CD8-positive, alpha-beta memory T cell (primary cell): ENCODE measurements at places on chromosomes 7 and 10. TPM values are rescaled to one million over a fixed set of nuclear protein-coding genes. Genes with fewer than 3 reads are reported as not detected.

TMEM273 gene
- total RNA-seq: 58.0 TPM

LRRD1 gene
- total RNA-seq: not detected

CFAP69 gene
- total RNA-seq: 0.53 TPM

NANOS1 gene
- 0.22 TPM for total RNA-seq

- DNase-seq: no peak
- H3K4me1 ChIP-seq: no peaks in the 10 kb centered on the region
- H3K27me3 ChIP-seq: no peaks in the 10 kb centered on the region
- H3K27ac ChIP-seq: no peak overlapping the region
- no peaks in the 10 kb centered on the region for H3K36me3 ChIP-seq
- no peak overlapping the region for H3K4me3 ChIP-seq
Observed at GRCh38 chr7:54538122-54538521, 4.1 kb upstream of the VSTM2A start.

- no peaks in the 10 kb centered on the region for H3K27me3 ChIP-seq
- peaks cover 7% of the 10 kb centered on the region for H3K4me1 ChIP-seq
- DNase-seq: no peak
- no peaks in the 10 kb centered on the region for H3K36me3 ChIP-seq
- H3K4me3 ChIP-seq: no peak overlapping the region
Observed at GRCh38 chr10:48384699-48384982, 78.2 kb downstream of the MAPK8 start.

GRCh38 chr7:106720641-106721040, 59.7 kb upstream of the CCDC71L start:
- H3K4me3 ChIP-seq: no peak overlapping the region
- no peaks in the 10 kb centered on the region for H3K36me3 ChIP-seq
- H3K27ac ChIP-seq: no peak overlapping the region
- no peaks in the 10 kb centered on the region for H3K27me3 ChIP-seq
- DNase-seq: no peak

- no peaks in the 10 kb centered on the region for H3K27me3 ChIP-seq
- H3K4me3 ChIP-seq: no peak overlapping the region
- no peak for DNase-seq
Observed at GRCh38 chr7:41501006-41501405, 201.9 kb downstream of the INHBA start.

- no peaks in the 10 kb centered on the region for H3K27me3 ChIP-seq
- H3K36me3 ChIP-seq: no peaks in the 10 kb centered on the region
- H3K4me1 ChIP-seq: peaks cover 57% of the 10 kb centered on the region
- no peak overlapping the region for H3K4me3 ChIP-seq
- H3K27ac ChIP-seq: no peak overlapping the region
Observed at GRCh38 chr10:119297207-119297968, 90.0 kb downstream of the GRK5 start.
